ENCODE measurements at places on chromosomes 2 and 18.

- H3K27me3 ChIP-seq = no peaks in the 10 kb centered on the region
- DNase-seq = no peak
- H3K4me3 ChIP-seq = no peak overlapping the region
These were observed 806.2 kb upstream of the CHAC2 start for GRCh38 chr2:52961403-52961802.

DNA sequence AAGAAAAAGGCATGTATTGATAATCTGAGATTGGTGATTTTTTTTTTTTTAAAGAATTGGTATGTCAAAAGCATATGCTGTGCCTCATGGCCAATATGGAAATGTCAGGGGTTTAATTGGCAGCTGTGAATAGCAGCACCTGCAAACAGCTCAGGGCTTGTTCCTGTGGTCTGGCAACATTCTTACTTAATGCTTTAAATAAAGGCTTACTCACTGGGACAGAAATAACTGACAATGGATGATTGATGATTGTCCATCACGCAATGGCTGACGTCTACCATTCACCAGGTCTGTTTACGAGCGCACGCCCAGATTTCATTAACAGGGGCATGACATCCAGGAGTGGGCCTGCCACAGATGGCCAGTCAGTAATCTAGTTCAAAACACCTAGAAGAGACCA is 66.7 kb downstream of the ETAA1 start:
- no peaks in the 10 kb centered on the region for H3K36me3 ChIP-seq
- no peak for DNase-seq
- no peak overlapping the region for H3K4me3 ChIP-seq
- peaks cover 6% of the 10 kb centered on the region for H3K4me1 ChIP-seq
- H3K27ac ChIP-seq = no peak overlapping the region
- H3K27me3 ChIP-seq = no peaks in the 10 kb centered on the region

DNA sequence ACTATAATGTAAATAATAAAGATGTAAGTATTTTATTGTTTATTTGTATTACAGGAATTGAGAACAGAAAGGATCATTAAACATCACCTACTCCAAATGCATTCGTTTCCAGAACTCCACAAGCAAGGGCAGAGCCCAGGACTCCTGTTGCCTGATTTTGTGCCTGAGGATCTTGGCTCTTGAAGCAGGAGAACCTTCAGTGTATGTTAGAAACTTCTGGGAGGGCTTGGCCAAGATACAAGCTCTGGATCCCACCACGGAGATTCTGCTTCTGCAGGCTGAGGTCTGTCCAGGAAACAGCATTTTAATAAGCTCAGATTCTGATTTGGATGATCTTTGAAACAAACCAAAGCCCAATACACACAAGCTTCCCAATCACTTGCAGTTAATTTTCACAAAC is 142.4 kb upstream of the SOX11 start:
- H3K4me1 ChIP-seq = no peaks in the 10 kb centered on the region
- no peak for DNase-seq
- H3K4me3 ChIP-seq = no peak overlapping the region
- H3K36me3 ChIP-seq = peaks cover 78% of the 10 kb centered on the region

DNA sequence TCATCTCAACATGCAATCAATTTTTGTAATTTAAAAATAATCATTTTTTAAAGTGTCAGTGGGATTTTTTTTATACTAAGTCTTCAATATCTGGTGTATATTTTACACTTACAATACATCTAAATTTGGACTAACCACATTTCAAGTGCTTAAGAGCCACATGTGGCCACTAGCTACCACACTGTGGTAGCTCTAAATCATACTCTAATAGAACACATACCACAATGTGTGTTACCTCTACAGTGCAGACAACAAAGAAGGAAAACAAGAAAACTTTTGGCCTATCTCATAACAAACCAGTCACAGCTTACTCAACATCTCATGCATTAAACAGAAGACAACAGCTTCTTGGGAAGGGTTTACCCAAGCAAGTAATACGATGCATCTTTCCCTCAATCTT is 24.5 kb downstream of the PIAS2 start:
- no peaks in the 10 kb centered on the region for H3K27me3 ChIP-seq
- peak overlapping the region; percentile 9 for H3K27ac ChIP-seq
- H3K4me1 ChIP-seq = peaks cover 39% of the 10 kb centered on the region
- no peak overlapping the region for H3K4me3 ChIP-seq
- DNase-seq = no peak

DNA sequence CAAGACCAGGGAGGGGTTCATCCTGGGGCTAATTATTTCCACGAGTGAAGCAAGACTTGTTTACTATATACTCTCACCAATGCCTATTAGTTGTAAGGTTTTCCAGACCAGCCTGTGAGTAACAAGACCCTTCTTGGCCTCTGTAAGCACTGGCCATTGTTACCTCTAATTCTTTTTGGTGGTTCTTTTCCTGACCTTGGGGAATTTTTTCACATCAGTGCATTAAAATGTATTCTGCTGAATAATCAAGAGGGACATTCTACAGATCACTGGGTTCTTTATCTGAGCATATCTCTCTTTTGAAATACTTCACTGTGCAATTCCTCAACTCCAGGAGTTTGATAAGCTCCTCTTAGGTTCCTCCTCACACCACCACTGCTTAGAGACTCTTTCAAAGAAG is 909.9 kb upstream of the ACVR2A start:
- no peak for DNase-seq
- no peak overlapping the region for H3K27ac ChIP-seq
- H3K4me1 ChIP-seq = peaks cover 4% of the 10 kb centered on the region
- no peaks in the 10 kb centered on the region for H3K27me3 ChIP-seq
- H3K36me3 ChIP-seq = no peaks in the 10 kb centered on the region

- peaks cover 21% of the 10 kb centered on the region for H3K4me1 ChIP-seq
- DNase-seq = no peak
- H3K27me3 ChIP-seq = no peaks in the 10 kb centered on the region
- H3K4me3 ChIP-seq = no peak overlapping the region
These were observed 10.1 kb downstream of the METAP1D start for GRCh38 chr2:172009823-172010222.

- H3K4me1 ChIP-seq = peaks cover 10% of the 10 kb centered on the region
- DNase-seq = no peak
- no peak overlapping the region for H3K4me3 ChIP-seq
- no peaks in the 10 kb centered on the region for H3K27me3 ChIP-seq
- no peaks in the 10 kb centered on the region for H3K36me3 ChIP-seq
- no peak overlapping the region for H3K27ac ChIP-seq
These were observed 75.0 kb upstream of the PKDCC start for GRCh38 chr2:41972819-41973218.

GRCh38 chr2:8002765-8003393 is 679.0 kb upstream of the ID2 start:
- no peaks in the 10 kb centered on the region for H3K27me3 ChIP-seq
- peaks cover 2% of the 10 kb centered on the region for H3K36me3 ChIP-seq
- no peak overlapping the region for H3K27ac ChIP-seq
- H3K4me3 ChIP-seq = no peak overlapping the region
- DNase-seq = no peak

DNA sequence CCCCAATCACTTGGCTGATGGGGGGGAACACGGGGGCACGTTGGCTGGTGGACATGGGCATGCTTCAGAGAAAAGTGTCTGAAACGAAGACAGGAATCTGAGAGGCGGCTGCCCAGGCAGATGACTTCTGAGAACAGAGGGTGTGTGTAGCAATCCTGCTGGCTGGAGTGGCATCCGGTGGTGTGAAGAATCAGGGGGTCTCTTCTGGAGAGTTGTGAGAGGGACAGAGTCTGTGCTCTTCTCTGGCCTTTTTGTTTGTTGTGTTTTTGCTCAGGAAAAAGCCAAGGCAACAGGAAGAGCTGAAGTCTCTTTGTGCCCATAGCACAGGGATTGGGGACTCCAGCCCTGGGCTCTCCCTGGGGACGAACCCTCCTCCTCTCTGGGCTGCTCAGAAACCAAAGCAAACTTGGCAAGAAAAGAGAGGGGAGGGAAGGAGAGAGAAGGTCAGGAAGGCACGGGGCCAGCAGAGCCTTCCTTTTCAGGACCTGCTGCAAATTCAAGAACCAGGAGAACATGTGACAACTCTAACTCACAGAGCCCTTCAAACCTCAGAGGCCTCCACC is 97.0 kb upstream of the SMAD2 start:
- H3K27ac ChIP-seq = peak overlapping the region; percentile 66
- DNase-seq = peak; percentile 10
- no peaks in the 10 kb centered on the region for H3K36me3 ChIP-seq
- peaks cover 29% of the 10 kb centered on the region for H3K4me1 ChIP-seq
- no peak overlapping the region for H3K4me3 ChIP-seq

- H3K27me3 ChIP-seq = no peaks in the 10 kb centered on the region
- H3K4me3 ChIP-seq = no peak overlapping the region
- H3K36me3 ChIP-seq = no peaks in the 10 kb centered on the region
- peaks cover 9% of the 10 kb centered on the region for H3K4me1 ChIP-seq
- no peak overlapping the region for H3K27ac ChIP-seq
- no peak for DNase-seq
These were observed 30.0 kb upstream of the RAB1A start for GRCh38 chr2:65159906-65160305.

DNA sequence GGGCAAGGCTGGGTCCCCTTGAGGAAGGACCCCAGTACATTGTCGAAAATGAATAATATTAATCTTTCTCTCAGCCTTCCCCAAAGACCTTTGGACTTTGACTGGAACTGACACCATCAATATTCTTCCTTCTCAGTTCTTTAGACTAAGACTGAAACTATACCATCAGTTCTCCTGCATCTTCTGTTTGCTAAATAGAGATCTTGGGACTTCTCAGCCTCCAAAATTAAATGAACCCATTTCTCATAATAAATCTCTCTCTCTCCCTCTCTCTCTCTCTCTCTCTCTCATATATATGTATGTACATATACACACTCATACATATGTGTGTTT is 39.7 kb upstream of the VRK2 start:
- H3K27me3 ChIP-seq = no peaks in the 10 kb centered on the region
- DNase-seq = no peak
- no peaks in the 10 kb centered on the region for H3K36me3 ChIP-seq
- H3K4me1 ChIP-seq = no peaks in the 10 kb centered on the region
- no peak overlapping the region for H3K4me3 ChIP-seq

- H3K27ac ChIP-seq = no peak overlapping the region
- H3K36me3 ChIP-seq = no peaks in the 10 kb centered on the region
- peaks cover 37% of the 10 kb centered on the region for H3K4me1 ChIP-seq
- peaks cover 4% of the 10 kb centered on the region for H3K27me3 ChIP-seq
These were observed 591.7 kb downstream of the BCL11A start for GRCh38 chr2:59961746-59962145.

DNA sequence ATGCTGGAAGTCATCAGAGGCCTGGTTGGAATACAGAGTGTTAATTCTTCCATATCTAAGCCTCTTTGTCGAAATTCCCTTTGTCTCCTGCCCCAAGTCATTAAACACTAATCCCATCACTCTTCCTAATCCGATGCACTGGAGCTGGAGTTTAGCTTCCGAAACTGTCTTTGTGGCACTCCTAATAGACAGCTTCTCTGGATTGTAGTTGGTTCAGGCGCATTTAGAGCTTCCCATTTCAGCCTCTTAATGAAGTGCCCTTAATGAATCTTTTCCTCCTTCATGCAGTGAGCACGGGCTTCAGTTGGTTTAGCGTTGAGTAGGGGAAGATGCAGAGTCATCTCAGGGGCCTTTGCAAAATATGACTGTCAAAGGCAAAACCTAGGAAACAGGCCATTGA is 72.2 kb upstream of the MEIS1 start:
- peaks cover 30% of the 10 kb centered on the region for H3K4me1 ChIP-seq
- H3K27ac ChIP-seq = peak overlapping the region; percentile 70
- H3K27me3 ChIP-seq = no peaks in the 10 kb centered on the region
- no peak overlapping the region for H3K4me3 ChIP-seq

DNA sequence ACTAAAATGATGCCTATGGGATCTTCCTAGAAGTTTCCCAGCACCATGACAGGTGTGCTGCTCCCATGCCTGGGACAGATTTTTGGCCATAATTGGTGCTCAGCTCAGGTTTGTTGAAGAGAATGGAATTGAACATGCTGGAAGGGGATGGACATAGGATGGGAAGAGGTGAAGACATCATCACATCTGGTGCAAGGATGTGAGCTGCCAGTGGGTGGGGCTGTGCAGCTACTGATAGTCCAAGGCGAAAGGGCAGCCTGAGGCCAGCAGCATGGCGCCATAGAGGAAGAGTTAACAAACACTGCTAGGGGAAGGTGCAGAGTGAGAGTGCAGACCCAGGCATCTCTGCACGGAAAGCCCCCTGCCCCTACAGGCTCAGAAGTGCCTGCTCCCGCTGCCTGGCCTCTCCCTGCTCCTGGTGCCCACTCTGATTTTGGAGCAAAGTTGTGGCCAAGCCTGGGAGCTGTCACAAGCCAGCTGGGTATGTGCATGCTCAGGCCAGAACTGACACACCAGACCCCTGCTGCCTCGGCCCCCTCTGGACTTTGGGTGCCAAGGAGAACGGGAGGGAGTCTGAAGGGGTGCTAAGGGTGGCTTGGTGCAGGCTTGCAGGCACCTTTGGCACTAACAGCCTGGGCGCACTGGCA is 178.6 kb downstream of the ZBTB7C start:
- no peaks in the 10 kb centered on the region for H3K27me3 ChIP-seq
- DNase-seq = peak; percentile 84
- peaks cover 6% of the 10 kb centered on the region for H3K4me1 ChIP-seq
- H3K4me3 ChIP-seq = no peak overlapping the region
- no peaks in the 10 kb centered on the region for H3K36me3 ChIP-seq

- no peak overlapping the region for H3K27ac ChIP-seq
- peak; percentile 80 for DNase-seq
- peaks cover 12% of the 10 kb centered on the region for H3K4me1 ChIP-seq
- no peaks in the 10 kb centered on the region for H3K27me3 ChIP-seq
- no peak overlapping the region for H3K4me3 ChIP-seq
These were observed 50.1 kb upstream of the LPIN2 start for GRCh38 chr18:3062798-3063680.

GRCh38 chr2:212873256-212873655 is 278.2 kb downstream of the IKZF2 start:
- H3K4me1 ChIP-seq = no peaks in the 10 kb centered on the region
- DNase-seq = no peak
- H3K27me3 ChIP-seq = no peaks in the 10 kb centered on the region
- no peak overlapping the region for H3K4me3 ChIP-seq
- no peak overlapping the region for H3K27ac ChIP-seq

- H3K27ac ChIP-seq = no peak overlapping the region
- H3K4me3 ChIP-seq = no peak overlapping the region
- H3K27me3 ChIP-seq = peaks cover 8% of the 10 kb centered on the region
- DNase-seq = no peak
- peaks cover 8% of the 10 kb centered on the region for H3K36me3 ChIP-seq
These were observed 9.6 kb downstream of the CNGA3 start for GRCh38 chr2:98355881-98356280.

GRCh38 chr18:77234504-77235365 is 14.9 kb upstream of the GALR1 start:
- peaks cover 12% of the 10 kb centered on the region for H3K27me3 ChIP-seq
- no peak overlapping the region for H3K27ac ChIP-seq
- no peak overlapping the region for H3K4me3 ChIP-seq
- DNase-seq = no peak
